Left cardiac atrium (tissue), 4 donors: ENCODE measurements at places on chromosomes 2 and 18. TPM values are rescaled to one million over a fixed set of nuclear protein-coding genes. Genes with fewer than 3 reads are reported as not detected.

GRCh38 chr2:85668009-85668856 is at the start of gene SFTPB:
SFTPB (minus strand) TSS chr2:85668199; CDS start chr2:85668183, 16 bp downstream.
- DNase-seq = no peak

The CRYGC gene
- total RNA-seq = not detected

- no peak for DNase-seq
These were observed 245.2 kb upstream of the REG3G start for GRCh38 chr2:78780256-78780655.

The NDUFAF7 gene
- 22.2 TPM for total RNA-seq

- no peak for DNase-seq
These were observed 20.4 kb downstream of the TTC32 start for GRCh38 chr2:19881221-19881907.

The PRKAG3 gene
- 0.10 TPM for total RNA-seq

- peak; percentile 72 for DNase-seq
These were observed 1.2 kb downstream of the GATA6 start for GRCh38 chr18:22170421-22171257.
